Peyer's patch (tissue), 4 donors: ENCODE measurements at places on chromosomes 7 and 10. TPM values are rescaled to one million over a fixed set of nuclear protein-coding genes. Genes with fewer than 3 reads are reported as not detected.
A peak's percentile ranks its signal among the peaks of the same experiment; 100 is the strongest.

GRCh38 chr10:15540727-15541126 lies 169.6 kb upstream of the FAM171A1 start:
- H3K36me3 ChIP-seq = no peaks in the 10 kb centered on the region
- no peak for DNase-seq
- H3K4me1 ChIP-seq = no peaks in the 10 kb centered on the region
- H3K27me3 ChIP-seq = no peaks in the 10 kb centered on the region

Gene SLC16A12
- not detected for total RNA-seq

- no peaks in the 10 kb centered on the region for H3K27me3 ChIP-seq
- no peak for DNase-seq
- H3K36me3 ChIP-seq = peaks cover 71% of the 10 kb centered on the region
- peak overlapping the region; percentile 19 for H3K27ac ChIP-seq
These were observed 126.8 kb downstream of the NEURL1 start for GRCh38 chr10:103620352-103620740.

DNA sequence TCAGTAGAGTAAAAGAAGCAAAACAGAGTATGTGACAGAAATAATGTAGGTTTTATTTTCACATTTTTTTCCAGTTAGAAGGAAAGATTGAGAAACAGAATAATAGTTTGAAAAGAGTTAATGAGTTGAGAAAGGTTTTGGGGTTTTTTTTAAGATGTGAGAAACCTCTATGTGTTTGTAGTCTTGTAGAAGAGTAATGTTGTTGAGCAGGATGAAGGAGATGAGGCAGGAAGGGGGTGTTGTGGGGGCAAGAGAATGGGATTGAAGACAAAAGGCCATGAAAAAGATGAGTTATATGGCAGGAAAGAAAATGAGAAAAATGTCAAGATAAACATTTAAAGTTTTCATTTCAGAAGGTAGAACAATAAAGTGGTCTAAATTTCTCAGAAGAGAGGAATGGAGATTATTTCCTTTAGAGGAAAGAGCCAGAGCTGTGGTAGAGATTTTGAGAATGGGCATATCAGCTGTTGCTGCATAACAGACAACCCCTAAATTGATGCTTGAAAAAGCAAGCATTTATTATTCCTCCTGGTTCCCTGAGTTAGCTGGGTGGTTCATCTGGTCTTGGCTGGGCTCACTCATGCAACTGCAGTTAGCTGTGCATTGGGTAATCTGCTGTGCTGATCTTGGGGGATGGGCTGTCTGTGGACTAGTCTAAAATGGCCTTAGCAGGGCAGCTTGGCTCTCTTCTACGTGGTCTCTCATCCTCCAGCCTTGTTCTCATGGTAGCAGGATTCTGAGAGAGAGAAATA lies 27.1 kb downstream of the PCGF5 start:
- no peak overlapping the region for H3K27ac ChIP-seq
- H3K4me3 ChIP-seq = no peak overlapping the region
- no peaks in the 10 kb centered on the region for H3K36me3 ChIP-seq
- no peaks in the 10 kb centered on the region for H3K4me1 ChIP-seq
- no peaks in the 10 kb centered on the region for H3K27me3 ChIP-seq

DNA sequence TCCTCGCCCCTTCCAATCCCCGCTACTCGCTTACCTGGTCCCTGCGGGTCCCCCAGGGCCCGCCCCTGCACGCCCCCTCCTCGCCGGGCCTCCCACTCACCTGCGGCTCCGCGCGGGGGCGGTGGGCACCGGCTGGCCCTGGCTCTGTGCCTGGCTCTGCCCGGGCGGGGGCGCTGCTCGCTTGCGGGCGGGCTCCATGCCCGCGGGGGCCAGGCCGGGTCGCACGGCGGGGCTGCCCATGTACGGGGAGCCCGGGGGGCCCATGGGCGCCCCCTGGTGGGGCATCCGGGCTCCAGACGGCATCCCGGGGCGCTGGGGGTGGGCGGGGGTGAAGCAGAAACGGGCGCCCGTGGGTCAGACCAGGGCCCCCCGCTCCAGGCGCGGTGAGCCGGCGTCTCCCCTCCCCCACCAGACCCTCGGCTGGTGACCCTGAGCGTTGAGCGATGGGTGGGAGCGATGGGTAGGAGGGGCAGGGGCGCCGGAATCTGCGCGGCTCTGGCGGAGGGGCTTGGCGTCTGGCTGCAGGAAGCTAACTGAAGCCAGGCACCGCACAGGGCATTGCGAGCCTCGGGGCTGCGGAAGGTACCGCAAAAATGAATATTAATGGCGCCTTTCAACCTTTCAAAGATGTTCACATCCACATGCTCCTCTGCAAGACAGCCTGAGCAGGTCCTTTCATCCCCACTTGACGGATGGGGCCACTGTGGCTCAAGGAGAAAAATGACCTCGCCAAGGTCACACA lies 3.0 kb downstream of the SMARCD3 start:
- H3K36me3 ChIP-seq = no peaks in the 10 kb centered on the region
- peak; percentile 61 for DNase-seq
- no peak overlapping the region for H3K27ac ChIP-seq
- H3K4me1 ChIP-seq = no peaks in the 10 kb centered on the region
- no peaks in the 10 kb centered on the region for H3K27me3 ChIP-seq
- H3K4me3 ChIP-seq = peak overlapping the region; percentile 50

DNA sequence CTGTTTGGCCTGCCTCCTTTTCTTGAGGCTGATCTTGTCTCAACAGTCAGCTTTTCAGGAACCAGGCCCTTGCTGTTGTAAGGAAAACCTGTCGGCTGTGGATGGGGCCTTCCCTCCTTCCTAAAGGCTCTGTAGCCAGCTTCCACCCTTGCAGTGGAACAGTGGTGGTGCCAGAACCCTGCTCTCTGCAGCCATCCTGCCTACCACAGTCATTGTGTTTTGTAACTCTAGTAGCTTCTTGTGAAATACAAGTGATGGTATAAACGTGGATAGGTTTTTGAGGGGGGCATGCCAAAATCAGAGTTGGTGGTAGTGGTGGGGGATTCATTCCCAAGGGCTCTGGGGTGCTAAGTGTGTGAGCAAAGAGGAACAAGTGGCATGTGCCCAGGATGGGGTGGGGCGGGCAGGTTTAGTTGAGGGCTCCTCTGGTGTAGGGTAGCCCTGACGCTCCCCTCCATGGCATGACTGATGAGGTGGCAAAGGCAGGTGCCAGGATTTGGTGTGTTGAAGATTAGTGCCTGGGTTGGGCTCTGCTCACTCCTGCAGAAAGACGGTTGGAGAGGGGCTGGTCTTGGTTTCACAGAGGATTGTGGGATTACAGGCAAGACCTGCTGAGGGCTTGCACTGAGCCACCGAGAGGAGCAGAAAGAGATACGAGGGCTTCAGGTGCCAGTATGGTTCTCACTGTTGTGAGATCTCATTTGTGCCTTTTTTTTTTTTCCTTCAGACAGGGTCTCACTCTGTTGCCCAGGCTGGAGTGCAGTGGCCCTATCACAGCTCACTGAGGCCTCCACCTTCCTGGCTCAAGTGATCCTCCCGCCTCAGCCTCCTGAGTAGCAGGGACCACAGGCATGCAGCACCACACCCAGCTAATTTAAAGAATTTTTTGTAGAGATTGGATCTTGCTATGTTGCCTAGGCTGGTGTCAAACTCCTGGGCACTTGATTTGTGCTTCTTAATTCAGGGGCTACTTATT lies 7.4 kb downstream of the TSPAN14 start:
- DNase-seq = peak; percentile 51
- H3K36me3 ChIP-seq = no peaks in the 10 kb centered on the region
- peak overlapping the region; percentile 78 for H3K27ac ChIP-seq

GRCh38 chr7:20270371-20270770 lies 53.2 kb upstream of the MACC1 start:
- no peaks in the 10 kb centered on the region for H3K36me3 ChIP-seq
- H3K27me3 ChIP-seq = no peaks in the 10 kb centered on the region
- no peak overlapping the region for H3K27ac ChIP-seq
- peaks cover 10% of the 10 kb centered on the region for H3K4me1 ChIP-seq
- no peak for DNase-seq

DNA sequence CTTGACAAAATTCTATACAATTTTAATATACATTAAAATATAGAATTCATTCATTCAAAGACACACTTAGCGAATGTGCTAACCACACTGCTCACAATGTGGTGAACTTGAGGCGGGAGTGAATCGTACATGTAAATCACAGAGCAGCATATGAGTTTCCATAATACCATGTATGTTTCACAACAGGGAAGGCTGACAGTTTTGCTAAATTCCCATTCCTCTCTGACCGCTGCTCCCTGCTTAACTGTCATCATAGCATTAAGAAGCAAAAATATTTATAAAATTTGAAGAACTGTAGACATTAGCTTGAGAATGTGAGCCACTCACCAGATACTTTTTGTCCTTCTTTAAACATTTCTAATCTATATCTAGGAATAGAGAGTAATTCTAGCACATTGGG lies 763.3 kb downstream of the MAGI2 start:
- no peaks in the 10 kb centered on the region for H3K27me3 ChIP-seq
- H3K4me1 ChIP-seq = no peaks in the 10 kb centered on the region
- H3K4me3 ChIP-seq = no peak overlapping the region
- H3K36me3 ChIP-seq = no peaks in the 10 kb centered on the region
- DNase-seq = no peak

- H3K27ac ChIP-seq = no peak overlapping the region
- no peaks in the 10 kb centered on the region for H3K27me3 ChIP-seq
- H3K4me1 ChIP-seq = no peaks in the 10 kb centered on the region
These were observed 170.2 kb downstream of the SKAP2 start for GRCh38 chr7:26694141-26694540.

DNA sequence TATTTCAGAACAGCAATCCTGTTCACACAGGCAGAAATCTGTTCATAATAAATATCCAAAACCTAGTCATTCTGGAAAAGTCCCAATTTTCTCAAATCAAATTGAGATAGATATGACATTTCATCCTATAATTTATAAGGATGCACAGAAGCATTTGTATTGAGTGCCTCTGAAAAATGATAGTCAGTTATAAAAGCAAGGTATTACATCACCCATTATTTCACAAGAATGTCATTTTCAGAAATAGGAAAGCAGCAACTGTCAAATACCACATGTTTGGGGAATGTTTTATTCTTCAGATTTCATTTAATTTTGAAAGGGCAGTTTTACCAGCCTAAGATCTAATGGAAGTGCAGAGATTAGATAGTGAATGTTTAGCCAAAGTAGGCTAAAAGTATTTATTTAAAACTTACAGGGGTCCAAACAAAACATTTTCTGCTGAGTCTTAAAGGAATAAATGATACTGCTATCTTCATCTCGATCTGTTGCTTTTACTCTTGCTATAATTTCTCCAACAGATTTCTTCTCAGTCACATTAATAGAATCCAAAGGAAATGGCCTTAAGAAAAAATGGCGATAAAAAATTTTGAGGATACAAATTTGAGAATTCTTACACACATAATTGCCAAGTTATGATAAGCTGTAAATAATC lies 185.8 kb downstream of the HGF start:
- H3K4me3 ChIP-seq = no peak overlapping the region
- no peak for DNase-seq
- H3K27me3 ChIP-seq = no peaks in the 10 kb centered on the region
- H3K4me1 ChIP-seq = no peaks in the 10 kb centered on the region

Gene HOXA6
- 37.4 TPM for total RNA-seq

- peak overlapping the region; percentile 20 for H3K4me3 ChIP-seq
- H3K4me1 ChIP-seq = peaks cover 6% of the 10 kb centered on the region
- no peaks in the 10 kb centered on the region for H3K36me3 ChIP-seq
- H3K27me3 ChIP-seq = no peaks in the 10 kb centered on the region
These were observed 170.9 kb downstream of the ZMYND11 start for GRCh38 chr10:306007-306674.

GRCh38 chr10:98365406-98366061 lies 49.4 kb downstream of the PYROXD2 start:
- H3K27me3 ChIP-seq = no peaks in the 10 kb centered on the region
- no peaks in the 10 kb centered on the region for H3K4me1 ChIP-seq
- H3K4me3 ChIP-seq = no peak overlapping the region
- no peaks in the 10 kb centered on the region for H3K36me3 ChIP-seq
- DNase-seq = no peak

DNA sequence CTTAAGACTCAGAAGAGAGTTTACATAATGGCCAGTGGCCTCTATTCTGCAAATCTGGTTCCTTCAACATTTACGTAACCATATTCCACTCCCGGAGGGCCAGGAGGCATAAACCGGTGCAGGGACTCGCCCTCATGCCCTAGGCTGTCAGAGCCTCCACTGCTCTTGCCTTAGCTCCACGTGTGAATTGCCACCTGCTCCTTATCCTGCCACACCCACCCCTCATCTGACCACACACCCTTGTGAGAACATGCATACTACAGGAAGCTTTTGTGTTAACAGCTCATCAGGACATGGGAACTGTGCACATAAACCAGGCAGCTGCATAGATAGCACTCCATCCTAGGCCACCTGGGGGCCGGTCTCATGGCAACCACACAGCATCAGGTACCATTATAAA lies 146.7 kb upstream of the PFKP start:
- H3K4me1 ChIP-seq = no peaks in the 10 kb centered on the region
- no peaks in the 10 kb centered on the region for H3K27me3 ChIP-seq
- H3K27ac ChIP-seq = no peak overlapping the region
- DNase-seq = no peak
- H3K4me3 ChIP-seq = no peak overlapping the region

DNA sequence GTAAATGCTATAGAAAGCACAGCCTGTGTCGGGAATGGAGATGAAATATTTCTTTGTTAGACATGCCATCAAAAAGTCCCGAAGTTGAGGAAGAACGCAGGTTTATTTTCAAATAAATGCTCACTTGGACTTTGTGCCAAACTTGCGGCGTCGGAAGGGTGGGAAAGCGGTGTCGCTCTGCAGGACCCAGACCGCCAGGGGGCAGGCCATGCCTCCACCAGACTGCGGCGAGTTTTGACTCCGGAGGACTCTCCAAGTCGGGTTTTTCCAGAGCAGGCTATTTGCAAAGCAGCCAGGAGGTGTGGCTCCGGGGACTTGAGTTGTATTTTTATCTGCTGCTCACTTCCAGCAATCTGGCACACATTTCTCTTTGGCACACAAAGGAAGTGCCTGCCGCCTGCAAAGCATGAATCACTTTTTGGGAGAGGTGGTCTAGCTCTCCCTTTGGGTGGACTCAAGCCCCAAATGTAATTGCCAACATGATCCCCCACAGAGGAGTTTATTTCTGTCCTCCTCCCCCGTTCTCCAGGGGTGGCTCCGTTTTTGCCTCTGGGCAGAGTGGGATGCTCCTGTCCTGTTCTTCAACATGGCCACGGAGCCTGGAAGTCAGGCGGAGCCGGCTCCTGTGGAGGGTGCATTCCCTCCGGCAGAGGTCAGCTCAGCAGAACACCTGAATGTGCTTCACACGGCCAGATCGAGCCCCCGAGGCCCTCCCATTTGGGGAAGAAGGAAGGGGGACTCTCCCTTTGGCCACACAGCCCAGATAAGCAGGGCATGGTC lies 82.3 kb upstream of the GPR26 start:
- H3K4me1 ChIP-seq = no peaks in the 10 kb centered on the region
- no peaks in the 10 kb centered on the region for H3K27me3 ChIP-seq
- no peak overlapping the region for H3K4me3 ChIP-seq
- H3K27ac ChIP-seq = no peak overlapping the region
